ENCODE measurements at places on chromosomes 4 and X. TPM values are rescaled to one million over a fixed set of nuclear protein-coding genes. Genes with fewer than 3 reads are reported as not detected.

- H3K4me3 ChIP-seq, result no peak overlapping the region
- H3K36me3 ChIP-seq, result no peaks in the 10 kb centered on the region
- peaks cover 14% of the 10 kb centered on the region for H3K27me3 ChIP-seq
- H3K27ac ChIP-seq, result no peak overlapping the region
- DNase-seq, result no peak
Measured at GRCh38 chr4:103720661-103721060, 876 bp upstream of the TACR3 start.

- no peak for DNase-seq
- no peak overlapping the region for H3K27ac ChIP-seq
- no peaks in the 10 kb centered on the region for H3K27me3 ChIP-seq
- no peaks in the 10 kb centered on the region for H3K4me1 ChIP-seq
- no peak overlapping the region for H3K4me3 ChIP-seq
Measured at GRCh38 chr4:5096261-5096660, 45.0 kb downstream of the STK32B start.

DNA sequence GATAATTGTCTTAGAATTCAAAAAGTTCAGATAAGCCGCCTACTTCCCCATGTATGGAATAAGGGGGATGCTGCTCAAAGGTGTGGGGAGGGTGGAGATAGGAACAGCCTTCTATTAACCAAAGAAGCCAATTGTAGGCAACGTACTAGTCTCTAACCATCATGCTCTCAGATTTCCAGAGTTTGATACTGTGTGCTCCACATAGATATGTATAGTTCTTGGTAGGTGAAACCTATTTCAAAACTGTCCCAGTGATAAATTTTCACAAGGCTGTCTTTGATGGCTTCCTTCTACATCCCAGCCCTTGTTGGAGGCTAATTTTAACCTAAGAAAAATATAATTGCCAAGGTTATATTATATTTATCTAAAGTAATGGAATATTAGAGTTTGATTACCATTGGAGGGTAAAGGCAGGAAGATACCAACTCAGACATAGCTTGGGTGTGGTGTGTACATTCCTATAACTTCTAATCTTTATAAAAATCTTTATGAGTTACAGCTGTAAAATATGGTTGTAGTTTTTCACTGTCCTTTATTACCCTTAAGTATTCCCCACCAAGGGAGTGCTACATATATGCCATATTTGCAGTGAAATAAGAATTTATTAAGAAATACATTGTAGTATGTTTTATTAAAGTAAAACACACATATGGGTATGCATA lies 87.7 kb downstream of the SLC4A4 start:
- no peaks in the 10 kb centered on the region for H3K27me3 ChIP-seq
- no peaks in the 10 kb centered on the region for H3K4me1 ChIP-seq
- H3K36me3 ChIP-seq, result no peaks in the 10 kb centered on the region
- no peak for DNase-seq

GRCh38 chrX:20442597-20442996 lies 175.9 kb upstream of the RPS6KA3 start:
- H3K36me3 ChIP-seq, result no peaks in the 10 kb centered on the region
- no peak overlapping the region for H3K4me3 ChIP-seq
- peak; percentile 92 for DNase-seq
- H3K27me3 ChIP-seq, result no peaks in the 10 kb centered on the region
- no peaks in the 10 kb centered on the region for H3K4me1 ChIP-seq

DNA sequence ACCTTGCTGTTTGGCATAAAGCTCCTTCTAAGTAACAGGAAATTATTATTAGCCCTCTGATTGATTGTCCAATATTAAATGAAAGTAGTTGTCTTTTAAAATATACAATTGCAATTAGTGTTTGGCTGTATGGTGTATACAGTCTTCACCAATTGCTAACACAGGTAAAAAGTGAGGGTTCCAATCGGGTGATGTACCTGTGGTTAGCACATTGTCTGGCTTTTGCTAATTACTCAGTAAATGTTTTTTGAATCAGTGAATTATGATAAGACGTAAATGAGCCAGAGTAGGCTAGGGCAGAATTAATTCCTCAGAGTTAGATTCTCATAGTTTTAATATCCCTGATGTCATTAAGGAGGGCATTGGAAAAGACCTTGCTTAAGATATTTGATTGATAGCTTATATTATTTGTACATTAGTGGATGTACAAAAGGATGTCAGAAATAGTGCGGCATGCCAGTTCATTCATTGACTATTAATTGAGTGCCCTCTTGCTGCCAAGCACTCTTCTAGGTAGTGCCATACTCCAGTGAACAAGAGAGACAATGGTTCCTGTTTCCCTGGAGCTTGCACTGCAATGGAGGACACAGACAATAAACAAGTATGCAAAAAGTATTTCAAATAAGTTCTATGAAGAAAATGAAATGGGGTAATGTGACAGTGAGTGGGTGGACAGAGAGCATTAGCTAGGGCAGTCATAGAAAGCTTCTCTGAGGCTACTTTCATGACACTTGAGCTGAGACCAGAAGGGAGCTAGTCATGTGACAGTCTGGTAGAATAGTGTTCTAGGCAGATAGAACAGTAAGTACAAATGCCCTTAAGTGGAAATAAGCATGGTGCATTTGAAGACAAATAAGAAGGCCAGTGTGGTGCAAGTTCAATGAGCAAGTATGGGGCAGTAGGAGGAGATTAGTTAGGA lies 205.9 kb upstream of the CASK start:
- H3K27me3 ChIP-seq, result no peaks in the 10 kb centered on the region
- H3K36me3 ChIP-seq, result no peaks in the 10 kb centered on the region
- no peak overlapping the region for H3K4me3 ChIP-seq
- peaks cover 15% of the 10 kb centered on the region for H3K4me1 ChIP-seq
- no peak for DNase-seq

GRCh38 chr4:72770708-72771107 lies 201.7 kb upstream of the ADAMTS3 start:
- no peak overlapping the region for H3K27ac ChIP-seq
- H3K4me1 ChIP-seq, result no peaks in the 10 kb centered on the region
- H3K27me3 ChIP-seq, result no peaks in the 10 kb centered on the region
- no peak overlapping the region for H3K4me3 ChIP-seq
- no peaks in the 10 kb centered on the region for H3K36me3 ChIP-seq

DNA sequence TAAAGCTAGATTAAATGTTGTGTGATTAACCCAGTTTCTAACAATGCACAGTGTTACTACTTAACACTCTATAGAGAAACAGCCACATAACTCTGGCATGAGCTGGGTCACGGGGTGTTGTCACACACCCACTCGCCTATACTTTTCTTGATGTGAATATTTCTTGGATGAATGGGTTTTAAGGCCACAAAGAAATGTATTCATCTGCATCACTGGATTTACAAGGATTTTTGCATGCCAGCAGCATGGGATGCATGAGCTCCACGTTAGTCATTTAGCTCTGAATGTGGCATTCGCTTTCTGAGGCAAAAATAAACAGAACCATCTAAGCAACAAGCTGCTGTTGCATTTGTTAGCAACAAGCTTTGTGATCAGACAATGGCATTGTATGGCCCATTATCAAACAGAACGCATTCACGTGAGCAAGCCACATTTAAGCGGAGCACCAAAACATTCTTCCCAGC lies 89.7 kb downstream of the LRP2BP start:
- no peaks in the 10 kb centered on the region for H3K4me1 ChIP-seq
- H3K27me3 ChIP-seq, result no peaks in the 10 kb centered on the region
- H3K36me3 ChIP-seq, result no peaks in the 10 kb centered on the region
- H3K27ac ChIP-seq, result no peak overlapping the region

- no peaks in the 10 kb centered on the region for H3K4me1 ChIP-seq
- H3K4me3 ChIP-seq, result no peak overlapping the region
- no peak overlapping the region for H3K27ac ChIP-seq
- H3K36me3 ChIP-seq, result no peaks in the 10 kb centered on the region
- DNase-seq, result no peak
Measured at GRCh38 chrX:34638116-34638515, 19.0 kb downstream of the TMEM47 start.

DNA sequence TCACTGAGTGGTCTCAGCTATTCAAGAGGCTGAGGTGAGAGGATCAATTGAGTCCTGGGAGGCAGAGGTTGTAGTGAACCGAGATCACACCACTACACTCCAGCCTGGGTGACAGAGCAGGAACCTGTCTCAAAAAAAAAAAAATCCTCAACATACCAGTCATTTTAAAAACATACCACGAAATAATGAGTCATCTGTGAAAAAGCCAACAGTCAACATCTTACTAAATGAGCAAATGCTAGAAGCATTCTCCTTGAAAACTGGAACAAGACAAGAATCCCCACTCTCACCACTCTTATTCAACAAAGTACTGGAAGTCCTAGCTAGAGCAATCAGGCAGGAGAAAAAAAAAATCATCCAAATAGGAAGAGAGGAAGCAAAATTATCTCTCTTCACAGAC lies 104.0 kb upstream of the ARHGEF9 start:
- no peak overlapping the region for H3K4me3 ChIP-seq
- no peak for DNase-seq
- H3K27me3 ChIP-seq, result no peaks in the 10 kb centered on the region
- H3K27ac ChIP-seq, result no peak overlapping the region

DNA sequence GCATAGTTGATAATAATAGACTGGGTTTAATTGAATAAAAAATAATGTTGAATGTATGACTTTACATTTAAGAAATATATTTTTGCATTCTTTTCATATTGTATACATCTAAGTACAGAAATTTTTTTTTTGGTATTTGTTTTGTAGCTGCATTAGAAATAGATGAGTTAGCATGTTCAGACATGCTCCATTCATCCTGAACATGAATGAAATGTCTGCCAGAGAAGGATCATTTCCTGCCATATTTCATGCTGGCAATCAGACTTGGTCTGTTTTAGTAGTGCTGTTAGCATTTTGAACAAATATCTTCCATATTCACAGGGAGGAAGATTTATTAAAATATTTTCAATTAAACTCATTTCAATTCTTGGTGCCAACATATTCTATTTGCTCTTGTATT lies 98.9 kb downstream of the FRMPD4 start:
- no peaks in the 10 kb centered on the region for H3K27me3 ChIP-seq
- no peaks in the 10 kb centered on the region for H3K4me1 ChIP-seq
- DNase-seq, result no peak
- no peak overlapping the region for H3K4me3 ChIP-seq
- no peak overlapping the region for H3K27ac ChIP-seq
- H3K36me3 ChIP-seq, result no peaks in the 10 kb centered on the region

DNA sequence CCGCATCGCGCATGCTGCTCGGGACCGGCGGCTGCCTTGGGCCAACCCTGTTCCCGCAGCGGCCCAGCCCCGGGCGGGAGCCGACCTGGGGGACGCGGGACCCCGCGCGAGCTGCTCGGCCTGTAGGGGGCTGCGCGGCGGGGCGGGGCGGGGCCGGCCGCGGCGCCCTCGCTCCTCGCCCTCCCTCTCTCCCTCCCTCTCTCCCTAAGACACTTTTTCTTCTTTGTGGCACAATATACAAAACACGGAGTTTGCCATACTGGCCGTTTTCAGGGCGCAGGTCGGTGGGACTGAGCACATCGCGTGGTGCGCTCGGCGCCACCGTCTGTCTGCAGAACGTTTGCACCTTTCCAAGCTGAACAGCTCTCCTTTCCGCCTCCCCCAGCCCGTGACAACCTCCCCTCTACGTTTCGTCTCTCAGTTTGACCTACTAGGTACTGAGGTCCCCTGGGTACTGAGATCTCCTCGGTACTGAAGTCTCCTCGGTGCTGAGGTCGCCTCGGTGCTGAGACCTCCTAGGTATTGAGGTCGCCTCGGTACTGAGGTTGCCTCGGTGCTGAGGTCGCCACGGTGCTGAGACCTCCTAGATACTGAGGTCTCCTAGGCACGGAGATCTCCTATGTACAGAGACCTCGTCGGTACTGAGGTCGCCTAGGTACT lies 261.1 kb upstream of the PLCXD1 start:
- H3K4me1 ChIP-seq, result no peaks in the 10 kb centered on the region
- peak; percentile 82 for DNase-seq
- H3K4me3 ChIP-seq, result no peak overlapping the region
- no peaks in the 10 kb centered on the region for H3K27me3 ChIP-seq
- H3K27ac ChIP-seq, result no peak overlapping the region

DNA sequence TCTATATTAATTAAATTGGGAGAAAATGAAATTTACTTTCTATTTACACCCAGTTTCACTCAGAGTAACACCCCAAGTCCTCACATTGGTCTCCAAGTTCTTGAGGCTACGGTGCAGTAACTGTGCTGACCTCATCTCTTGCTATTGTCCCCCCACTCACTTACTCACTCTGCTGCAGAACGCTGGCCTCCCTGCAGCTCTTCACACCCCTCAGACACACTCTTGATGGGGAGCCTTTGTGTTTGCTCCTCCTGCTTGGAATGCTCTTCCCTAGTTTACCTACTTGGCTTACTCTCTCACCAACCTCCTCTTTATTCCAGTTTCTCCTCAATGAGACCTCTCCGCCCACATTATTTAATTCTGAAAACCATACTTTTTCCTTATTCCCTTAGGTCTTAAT lies 22.2 kb upstream of the SPARCL1 start:
- no peaks in the 10 kb centered on the region for H3K36me3 ChIP-seq
- no peak overlapping the region for H3K27ac ChIP-seq
- no peaks in the 10 kb centered on the region for H3K4me1 ChIP-seq
- no peak overlapping the region for H3K4me3 ChIP-seq
- H3K27me3 ChIP-seq, result no peaks in the 10 kb centered on the region

DNA sequence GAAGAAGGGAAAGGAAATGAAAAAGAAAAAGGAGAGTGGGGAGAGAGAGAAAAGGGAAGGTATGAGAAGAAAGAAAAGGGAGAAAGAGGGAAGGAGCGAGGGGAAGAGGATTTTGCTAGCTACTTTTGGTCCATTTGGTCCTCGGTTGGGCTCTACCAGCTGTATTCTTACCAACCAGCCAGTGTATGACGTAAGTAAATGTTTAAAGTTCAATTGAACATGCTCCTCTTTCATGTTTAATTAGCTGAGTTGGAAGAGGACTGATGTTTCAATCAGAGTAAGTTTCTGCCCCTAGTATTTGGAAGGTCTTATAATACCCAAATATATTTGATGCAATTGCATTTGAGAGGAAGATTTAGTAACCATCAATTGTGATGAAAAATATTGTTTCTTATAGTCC lies 424.0 kb upstream of the CXorf51B start:
- no peaks in the 10 kb centered on the region for H3K36me3 ChIP-seq
- H3K27ac ChIP-seq, result no peak overlapping the region
- H3K4me3 ChIP-seq, result no peak overlapping the region
- no peaks in the 10 kb centered on the region for H3K4me1 ChIP-seq

- H3K27ac ChIP-seq, result no peak overlapping the region
- DNase-seq, result no peak
- no peak overlapping the region for H3K4me3 ChIP-seq
- H3K36me3 ChIP-seq, result no peaks in the 10 kb centered on the region
- no peaks in the 10 kb centered on the region for H3K27me3 ChIP-seq
- H3K4me1 ChIP-seq, result no peaks in the 10 kb centered on the region
Measured at GRCh38 chrX:30957753-30958152, 68.7 kb upstream of the TAB3 start.

Gene ZDHHC15
- 0.26 TPM for polyA plus RNA-seq

Gene VCX3B
- polyA plus RNA-seq, result 0.08 TPM

Gene ADAMTS3
- polyA plus RNA-seq, result 0.15 TPM

Gene FAM114A1
- polyA plus RNA-seq, result 8.7 TPM

Gene ADGRG4
- polyA plus RNA-seq, result not detected

Gene TMEM175
- polyA plus RNA-seq, result 83.9 TPM

Gene SCARB2
- polyA plus RNA-seq, result 27.2 TPM

Gene LARP7
- polyA plus RNA-seq, result 45.7 TPM

Gene HPSE
- polyA plus RNA-seq, result 1.3 TPM

Gene DSPP
- polyA plus RNA-seq, result not detected

Gene SFRP2
- polyA plus RNA-seq, result 0.33 TPM
